Stimulated activated CD8-positive, alpha-beta memory T cell treated with anti-CD3 and anti-CD28 coated beads, Interleukin-4, amount 100 ng/mL, for 1 hour (primary cell): ENCODE measurements at places on chromosomes 16 and 17.

DNA sequence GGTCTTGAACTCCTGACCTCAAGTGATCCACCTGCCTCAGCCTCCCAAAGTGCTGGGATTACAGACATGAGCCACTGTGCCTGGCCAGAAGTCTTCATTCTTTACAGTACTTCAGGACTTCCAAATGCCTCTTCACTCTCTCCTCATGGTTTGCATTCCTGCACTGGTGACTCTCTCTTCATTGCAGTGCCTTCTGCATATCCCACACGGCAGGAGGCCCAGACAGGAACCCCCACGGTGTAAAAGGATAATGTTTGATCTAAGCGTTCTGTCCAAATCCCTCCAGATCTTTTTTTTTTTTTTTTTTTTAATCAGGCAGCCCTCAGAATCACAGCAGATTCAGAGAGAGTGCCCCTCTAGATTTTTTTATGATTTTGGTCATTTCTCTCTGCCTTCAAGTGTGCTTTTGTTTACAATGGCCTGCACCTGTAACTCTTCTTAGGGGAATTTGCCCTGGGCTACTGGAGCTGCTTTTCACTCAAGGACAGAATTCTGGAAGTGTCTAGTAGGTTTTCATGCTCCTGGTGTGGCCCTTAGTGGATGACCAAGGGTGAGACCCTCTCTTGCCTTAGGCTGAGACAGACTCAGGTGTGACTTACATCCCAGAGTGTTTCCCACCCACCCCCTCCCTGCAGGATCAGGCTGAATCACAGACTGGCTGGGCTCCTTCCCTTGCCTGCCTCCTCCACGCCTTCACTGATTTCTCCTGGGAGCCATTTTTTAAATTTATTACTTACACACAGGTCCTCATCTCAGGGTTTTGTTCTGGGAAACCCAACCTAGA, 19.8 kb upstream of the NF1 start:
- no peak for DNase-seq

DNA sequence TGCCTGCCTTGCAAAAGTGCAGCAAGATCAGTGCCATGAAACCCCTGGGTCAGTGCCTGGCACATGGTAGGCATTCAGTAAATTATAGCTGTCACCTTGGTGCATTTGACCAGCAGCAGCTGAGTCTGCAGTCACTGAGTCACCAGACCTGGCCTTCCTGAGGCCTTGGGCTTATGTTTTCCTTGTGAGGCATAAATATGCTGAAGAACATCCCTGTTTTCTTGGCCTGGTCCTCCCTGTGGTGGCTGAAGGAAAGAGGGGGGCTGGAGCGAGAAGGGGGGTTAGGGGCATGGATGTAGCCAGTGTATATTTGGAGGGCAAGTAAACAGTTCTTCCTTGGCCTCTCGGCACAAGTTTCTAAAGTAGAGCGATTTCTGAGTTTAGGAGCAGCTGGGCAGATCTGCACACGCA, 26.5 kb downstream of the EPN2 start:
- DNase-seq: no peak

DNA sequence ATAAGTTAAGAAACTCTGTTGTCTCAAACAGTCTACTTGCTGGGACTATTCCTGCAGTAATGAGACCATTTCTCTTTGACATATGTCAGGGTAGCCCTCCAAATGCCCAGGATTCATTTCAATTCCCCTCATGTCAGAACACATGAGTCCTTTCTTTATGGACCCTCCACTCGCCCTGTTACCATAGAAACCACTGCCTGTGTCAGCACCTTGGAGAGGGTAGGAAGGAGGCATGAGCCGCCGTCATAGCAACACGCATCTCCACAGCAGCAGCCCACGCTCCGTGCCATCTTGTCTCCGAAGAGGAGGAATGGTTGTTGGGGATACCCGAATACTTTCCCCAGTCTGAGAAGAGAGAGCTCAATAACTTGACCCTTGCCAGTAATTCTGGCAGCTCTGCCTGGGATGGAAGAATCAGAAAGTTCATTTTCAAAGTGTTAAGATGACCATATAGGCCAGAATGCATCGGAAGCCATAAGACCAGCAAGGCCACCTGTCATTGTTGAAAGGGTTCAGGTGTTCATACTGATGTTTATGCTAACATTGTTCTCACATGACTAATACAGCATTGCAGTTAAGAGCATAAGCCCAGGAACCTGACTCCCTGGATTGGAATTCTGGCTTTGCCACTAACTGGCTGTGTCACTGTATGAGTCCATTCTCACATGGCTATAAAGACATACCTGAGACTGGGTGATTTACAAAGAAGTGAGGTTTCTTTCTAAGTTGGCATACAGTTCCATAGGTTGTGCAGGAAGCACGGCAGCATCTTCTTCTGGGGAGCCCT, 141.3 kb downstream of the ABCC12 start:
- DNase-seq: no peak

- no peak for DNase-seq
Measured at GRCh38 chr16:15556130-15556529, 86.8 kb downstream of the MARF1 start.

DNA sequence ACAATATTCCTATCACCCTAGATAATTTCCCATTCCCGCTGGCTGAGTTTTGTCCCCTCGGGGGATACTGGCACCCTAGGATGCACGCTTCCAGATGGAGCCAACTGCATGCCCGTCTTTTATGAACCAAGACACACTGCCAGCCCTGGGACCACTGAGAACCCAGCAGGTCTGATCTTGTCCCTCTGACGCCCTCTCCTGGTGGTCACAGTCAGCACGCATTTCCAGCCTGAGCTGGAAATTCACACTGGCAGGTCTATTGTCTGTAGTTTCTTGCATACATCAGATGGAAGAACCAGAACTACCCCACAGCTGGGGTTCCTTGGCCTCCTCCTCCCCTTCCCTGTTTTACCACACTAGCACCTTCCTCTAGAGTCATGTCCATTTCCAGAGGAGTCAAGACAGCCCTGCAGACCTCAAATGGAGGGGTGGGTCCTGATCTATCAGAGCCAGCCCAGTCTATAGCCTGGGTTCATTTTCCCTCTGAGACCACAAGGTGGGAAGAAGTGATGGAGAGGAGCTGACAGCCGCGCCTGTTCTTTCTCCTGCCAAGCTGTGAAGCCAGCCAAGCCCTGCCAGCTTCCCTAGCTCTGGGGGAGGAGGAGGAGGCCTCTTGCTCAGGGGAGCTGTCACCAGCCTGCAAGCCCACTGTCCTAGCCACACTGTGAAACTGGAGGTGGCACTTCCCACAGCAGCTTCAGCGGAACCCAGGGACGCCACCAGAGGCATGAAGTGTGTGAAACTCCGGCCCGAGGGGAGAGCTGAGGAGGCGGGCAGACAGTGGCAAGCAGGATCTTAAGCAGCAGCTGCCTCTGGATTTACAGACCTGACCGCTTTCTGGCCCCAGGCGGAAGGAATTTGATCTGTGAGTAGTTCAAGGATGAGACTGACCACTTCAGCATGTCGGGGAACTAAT, 29.3 kb downstream of the MXRA7 start:
- DNase-seq: peak; percentile 45

DNA sequence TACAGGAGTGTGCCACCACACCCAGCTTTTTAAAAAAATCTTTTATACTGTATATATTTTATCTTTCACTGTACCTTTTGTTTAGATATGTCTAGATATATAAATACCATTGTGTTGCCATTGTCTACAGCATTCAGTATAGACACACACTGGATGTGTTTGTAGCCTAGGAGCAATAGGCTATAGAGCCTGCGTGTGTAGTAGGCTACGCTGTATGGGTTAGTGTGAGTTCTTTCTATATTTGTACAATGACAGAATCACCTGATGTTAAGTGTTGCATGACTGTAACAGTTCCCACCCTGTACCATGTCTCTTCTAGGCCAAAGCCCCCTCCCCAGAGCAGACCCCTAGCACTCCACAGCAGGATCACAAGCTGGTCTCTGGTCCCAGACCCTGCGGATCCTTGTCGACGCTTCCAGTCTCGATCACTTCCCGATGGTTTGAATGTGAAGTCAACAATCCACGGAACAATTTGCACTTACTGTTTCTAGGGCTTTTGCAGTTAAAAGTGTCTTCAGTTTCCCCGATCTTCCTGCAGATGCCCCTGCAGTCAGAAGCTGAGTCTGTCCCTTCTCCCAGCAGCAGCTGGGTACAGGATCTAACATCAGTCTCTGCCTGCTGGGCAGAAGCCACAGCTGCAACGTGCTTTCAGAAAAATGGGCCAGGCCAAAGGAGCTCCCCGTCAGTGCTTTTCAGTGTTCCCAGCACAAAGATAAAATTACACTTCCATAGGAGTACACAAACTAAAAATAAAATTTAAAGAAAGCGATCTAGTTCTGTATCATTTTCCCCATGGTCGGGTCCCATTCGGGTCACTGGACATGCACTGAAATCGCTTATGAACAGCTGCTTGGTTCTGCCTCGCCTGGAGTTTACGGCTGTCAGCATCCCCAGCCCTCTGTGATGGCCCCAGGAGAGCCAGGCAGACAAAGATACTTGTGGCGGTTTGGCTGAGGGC, 35.4 kb downstream of the ADAM11 start:
- no peak for DNase-seq

DNA sequence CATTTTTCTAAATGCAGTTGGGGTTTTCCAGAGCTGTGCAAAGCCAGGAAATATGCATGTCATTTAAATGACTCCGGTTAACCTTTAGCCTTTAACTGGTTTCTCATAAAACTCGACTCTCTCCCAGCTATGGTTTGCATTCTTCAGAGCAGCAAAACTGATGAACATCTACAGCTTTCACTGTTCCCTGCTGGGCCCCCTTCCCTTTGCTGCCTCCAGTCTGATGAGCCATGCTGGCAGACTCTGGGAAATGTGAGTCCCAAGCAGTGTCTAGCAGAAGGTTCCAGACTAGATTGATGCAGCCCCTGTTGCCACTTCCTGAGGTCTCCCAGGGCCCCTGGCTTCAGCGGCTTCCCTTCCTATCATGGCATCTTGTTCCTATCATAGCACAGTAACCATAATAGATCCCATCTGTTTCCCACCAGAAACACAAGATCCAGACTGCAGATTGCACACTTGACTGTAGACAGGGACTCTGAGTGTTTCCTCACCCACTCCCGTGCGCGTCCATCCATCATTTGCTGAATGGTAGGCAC, 135.4 kb downstream of the CLEC16A start:
- no peak for DNase-seq

- no peak for DNase-seq
Measured at GRCh38 chr17:7626956-7627249, 718 bp downstream of the SAT2 start.

GRCh38 chr17:48723423-48724250, 652 bp downstream of the PRAC2 start:
- DNase-seq: no peak

DNA sequence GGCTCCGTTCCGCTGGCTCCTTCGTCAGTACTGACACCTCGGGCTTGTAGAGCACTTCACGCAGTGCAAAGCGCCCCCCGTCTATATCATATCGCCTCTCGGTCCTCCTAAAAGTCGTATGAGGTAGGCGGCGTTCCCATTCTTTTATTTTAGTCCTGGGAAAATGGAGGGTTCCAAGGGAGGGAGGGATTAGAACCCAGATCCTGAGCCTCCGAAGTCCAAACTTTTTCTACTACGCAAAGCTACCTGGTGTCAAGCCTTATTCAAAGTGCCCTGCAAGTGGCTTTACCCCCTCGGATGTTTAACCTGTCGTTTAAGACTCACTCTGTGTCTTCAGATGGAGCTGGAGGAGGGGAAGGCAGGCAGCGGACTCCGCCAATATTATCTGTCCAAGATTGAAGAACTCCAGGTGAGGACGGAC, 348 bp upstream of the FTSJ3 start:
- DNase-seq: no peak

- no peak for DNase-seq
Measured at GRCh38 chr17:34721326-34721725, 141.9 kb downstream of the TMEM132E start.

- DNase-seq: peak; percentile 82
Measured at GRCh38 chr17:59440757-59441463, 109.5 kb downstream of the YPEL2 start.

DNA sequence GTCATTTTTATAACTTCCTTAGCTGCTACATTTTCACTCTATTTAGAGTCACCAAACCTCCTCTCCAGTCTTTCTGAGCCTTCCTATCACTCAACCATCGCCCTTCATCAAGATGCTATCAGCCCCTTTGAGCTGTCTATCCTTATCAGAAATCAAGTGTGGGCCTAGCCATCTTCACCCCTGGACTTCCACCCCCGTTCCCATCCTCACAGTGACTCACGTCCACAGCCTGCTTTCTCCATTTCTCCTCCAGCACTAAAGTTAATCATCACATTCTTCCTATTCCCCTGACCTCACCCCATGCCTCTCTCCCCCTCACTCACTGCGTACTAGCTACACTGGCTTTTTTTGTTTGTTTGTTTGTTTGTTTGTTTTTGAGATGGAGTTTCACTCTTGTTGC, 2.4 kb upstream of the TEKT3 start:
- DNase-seq: no peak

DNA sequence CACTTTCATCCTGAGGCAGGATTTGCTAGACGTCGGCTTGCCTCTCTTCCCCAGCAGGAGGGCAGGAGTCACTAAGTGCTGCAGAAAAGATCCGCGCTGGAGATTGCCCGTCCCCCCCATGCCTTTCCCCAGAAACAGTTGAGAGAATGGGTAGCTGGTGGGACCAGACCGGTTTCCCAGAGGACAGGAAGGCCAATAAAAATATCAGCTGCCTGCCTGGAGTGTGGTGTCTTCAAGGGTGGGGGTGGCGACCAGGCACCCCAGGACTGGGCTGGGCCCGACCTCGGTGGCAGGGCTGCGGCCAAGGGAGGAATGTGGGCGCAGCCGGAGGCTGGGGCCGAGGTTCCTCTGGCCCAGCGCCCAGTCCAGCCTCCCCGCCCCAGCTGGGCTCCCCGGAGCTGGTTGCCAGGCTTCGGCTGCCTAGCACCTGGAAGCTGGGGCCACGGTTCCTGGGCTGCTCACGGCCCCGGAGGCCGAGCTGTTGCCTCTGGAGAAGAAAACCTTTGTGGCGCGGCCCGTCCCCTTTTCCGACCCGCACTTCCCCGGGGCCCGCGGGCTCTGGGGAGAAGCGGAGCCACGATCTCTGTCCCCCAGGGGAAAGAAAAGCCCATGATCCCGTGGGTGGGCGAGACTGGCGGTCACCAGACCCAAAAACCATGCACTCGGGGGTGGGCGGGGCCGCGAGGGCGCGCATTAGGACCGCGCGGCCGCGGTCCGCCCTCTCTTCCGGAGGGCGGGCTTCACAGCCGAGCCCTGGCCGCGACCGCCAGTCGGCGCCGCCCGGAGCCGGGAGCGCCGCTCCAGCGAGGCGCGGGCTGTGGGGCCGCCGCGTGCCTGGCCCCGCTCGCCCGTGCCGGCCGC, at the start of gene TRAF4:
TRAF4 (plus strand) TSS at position 769 of the 861 bp plus-strand sequence. CDS start 102 bp downstream, outside the sequence.
- peak; percentile 54 for DNase-seq
